Fibroblast of mammary gland (primary cell): ENCODE measurements at places on chromosomes 5 and 9.

- no peak for DNase-seq
Observed at GRCh38 chr5:73118391-73118973, 1.9 kb upstream of the TMEM171 start.

DNA sequence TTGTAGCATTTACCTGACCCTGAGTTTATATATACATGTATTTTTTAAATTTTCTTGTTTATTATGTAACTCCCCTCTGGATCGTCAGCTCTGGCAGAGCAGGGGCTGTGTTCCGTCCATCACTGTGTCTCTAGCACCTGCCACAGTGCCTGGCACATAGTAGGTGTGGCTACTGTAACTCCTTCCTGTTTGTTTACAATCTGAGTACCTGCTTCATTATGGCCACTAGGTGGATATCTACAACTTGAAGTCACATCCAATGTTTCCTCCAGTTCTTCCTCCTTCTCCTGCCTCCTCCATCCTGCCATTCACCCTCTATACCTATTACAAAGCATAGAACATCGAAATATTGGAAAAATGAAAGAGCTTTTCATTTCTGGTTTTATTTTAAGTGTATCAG, 14.2 kb upstream of the PPP1R2B start:
- no peak for DNase-seq

DNA sequence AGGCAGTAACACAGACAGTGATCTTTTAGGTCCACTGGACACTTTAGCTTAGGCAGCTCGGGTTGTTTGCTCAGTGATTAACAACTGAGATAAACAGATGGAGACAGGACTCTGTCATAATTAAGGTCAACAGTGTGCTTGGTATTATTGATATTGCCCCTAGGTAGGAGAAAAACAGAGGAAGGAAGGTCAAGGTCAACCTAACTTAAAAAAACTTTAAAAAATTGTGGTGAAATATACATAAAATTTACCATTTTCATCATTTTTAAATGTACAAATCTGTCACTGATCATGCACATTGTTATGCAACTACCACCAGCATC, 2.1 kb upstream of the HSPA4 start:
- no peak for DNase-seq

GRCh38 chr9:131270171-131271015, 5.9 kb downstream of the FAM78A start:
- no peak for DNase-seq

- no peak for DNase-seq
Observed at GRCh38 chr5:146366904-146367303, 28.3 kb downstream of the POU4F3 start.

DNA sequence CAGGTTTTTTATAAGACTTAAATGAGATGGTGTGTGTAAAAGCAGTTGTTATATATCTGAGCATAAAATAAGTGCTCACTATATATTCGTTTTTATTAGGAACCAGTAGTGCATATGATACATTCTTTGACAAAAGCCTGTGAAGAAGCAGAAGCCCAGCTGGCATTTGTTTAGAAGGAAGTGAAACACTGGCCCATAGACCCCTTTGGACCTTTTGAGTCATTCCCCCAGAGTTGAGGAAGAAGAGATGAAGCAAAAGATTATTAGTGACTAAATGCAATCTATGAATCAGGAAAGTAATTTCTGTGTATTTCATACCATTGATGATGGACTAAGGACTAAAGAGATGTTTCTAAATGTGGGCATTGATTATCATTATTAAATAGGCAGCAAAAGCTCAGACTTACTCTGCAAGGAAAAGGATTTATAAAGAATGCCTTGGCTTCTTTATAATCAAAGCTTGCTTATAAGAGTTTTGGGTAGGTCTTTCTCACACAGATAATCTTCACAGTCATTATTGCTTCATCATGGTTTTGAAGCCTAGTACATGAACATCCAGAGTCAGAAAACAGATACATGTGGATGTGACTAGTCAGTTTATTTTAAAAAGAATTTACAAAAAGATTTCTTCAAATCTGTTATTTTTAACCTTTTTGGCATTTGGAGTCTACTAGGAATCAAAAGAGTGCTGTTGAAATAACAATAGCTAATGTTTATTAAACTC, 16.9 kb upstream of the FER start:
- DNase-seq = peak; percentile 14

DNA sequence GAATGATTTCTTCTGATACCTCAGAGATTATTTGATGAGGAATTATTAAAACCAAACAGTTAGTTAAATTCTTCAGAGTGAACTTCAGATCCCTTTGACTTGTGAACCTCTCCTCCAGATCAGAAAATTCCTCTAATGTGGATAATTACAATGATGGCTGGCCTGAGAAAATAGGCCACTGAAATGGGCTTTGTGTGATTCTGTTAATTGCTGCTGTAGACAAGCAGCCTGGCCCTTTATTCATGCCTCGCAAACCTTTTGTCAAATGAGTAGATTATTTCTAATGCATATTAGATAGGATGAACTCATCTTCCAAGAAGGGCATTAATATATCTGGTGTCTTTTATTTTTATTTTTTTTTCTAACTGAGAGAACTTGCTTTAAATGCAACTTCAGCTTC, 855.2 kb downstream of the TLE4 start:
- no peak for DNase-seq

DNA sequence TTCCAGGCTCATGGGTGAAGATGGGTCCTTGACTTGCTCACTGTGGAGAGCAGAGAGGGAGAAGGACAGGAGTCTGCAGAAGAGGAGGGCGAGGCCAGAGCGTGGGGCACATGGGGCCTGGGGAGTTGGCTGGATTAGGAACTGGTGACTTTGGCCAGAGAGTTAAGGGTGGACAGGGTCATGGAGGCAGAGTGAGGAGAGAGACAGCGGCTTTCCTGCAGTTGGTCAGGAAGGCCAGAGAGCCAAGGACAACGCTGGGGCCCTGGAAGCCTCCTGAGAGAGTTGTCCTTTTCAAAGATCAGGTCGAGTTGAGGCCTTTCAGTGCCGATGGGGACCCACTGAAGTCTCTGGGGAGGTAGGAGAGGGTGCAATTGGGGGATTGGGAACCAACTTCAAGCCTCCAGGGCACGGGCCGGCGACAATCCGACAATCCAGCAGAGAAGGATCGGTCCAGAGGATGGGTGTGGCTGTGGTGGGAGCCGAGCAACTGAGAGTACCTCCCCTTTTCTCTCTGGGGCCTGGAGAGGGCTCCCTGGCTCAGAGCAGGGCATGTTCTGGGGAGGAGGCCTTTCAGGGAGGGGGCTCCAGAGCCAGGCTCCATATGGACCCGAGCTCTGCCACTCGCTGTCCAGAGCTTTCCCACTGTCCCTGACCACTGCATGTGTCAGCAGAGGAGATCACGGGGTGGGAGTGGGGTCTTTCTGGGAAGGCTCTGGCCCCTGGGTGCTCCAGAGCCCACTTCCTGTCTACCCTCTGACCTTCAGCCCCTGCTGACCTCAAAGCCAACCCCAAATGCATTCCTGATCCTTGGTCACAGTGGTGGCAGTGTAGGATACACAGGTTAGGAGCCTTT, 7.5 kb upstream of the PHYHD1 start:
- DNase-seq = no peak

- DNase-seq = no peak
Observed at GRCh38 chr5:160134332-160134731, 15.1 kb upstream of the PWWP2A start.

GRCh38 chr5:150675069-150675468, 14.0 kb downstream of the MYOZ3 start:
- DNase-seq = no peak

- no peak for DNase-seq
Observed at GRCh38 chr5:9066349-9066748, 479.5 kb downstream of the SEMA5A start.

DNA sequence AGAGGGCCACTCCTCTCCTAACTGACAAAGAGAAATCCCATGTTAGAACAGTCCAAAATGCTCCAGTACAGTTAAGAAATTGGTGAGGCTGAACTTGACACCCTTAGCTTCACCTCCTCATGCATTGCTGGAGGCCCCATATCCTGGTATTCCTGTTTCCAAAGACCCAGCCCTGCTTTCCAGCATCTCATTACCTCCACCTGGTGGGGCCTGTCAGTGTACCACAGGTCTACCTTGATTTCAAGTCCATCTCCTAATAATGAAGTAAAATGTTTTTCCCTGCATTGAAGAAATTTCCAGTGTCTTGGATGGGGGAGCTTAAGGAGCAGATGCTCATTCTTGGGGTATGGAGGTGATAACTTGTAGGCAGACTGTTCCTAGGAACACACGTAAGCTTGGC, 70.6 kb upstream of the S1PR3 start:
- DNase-seq = no peak

- peak; percentile 34 for DNase-seq
Observed at GRCh38 chr9:37187713-37188439, 67.5 kb downstream of the ZCCHC7 start.
